Osteocyte (in vitro differentiated cells): ENCODE measurements at places on chromosomes 3 and 15. TPM values are rescaled to one million over a fixed set of nuclear protein-coding genes. Genes with fewer than 3 reads are reported as not detected.

- no peak overlapping the region for H3K4me3 ChIP-seq
- no peak overlapping the region for H3K27ac ChIP-seq
- peaks cover 13% of the 10 kb centered on the region for H3K27me3 ChIP-seq
- DNase-seq: peak; percentile 40
These were observed 6.3 kb downstream of the ADAMTS17 start for GRCh38 chr15:100335335-100335999.

DNA sequence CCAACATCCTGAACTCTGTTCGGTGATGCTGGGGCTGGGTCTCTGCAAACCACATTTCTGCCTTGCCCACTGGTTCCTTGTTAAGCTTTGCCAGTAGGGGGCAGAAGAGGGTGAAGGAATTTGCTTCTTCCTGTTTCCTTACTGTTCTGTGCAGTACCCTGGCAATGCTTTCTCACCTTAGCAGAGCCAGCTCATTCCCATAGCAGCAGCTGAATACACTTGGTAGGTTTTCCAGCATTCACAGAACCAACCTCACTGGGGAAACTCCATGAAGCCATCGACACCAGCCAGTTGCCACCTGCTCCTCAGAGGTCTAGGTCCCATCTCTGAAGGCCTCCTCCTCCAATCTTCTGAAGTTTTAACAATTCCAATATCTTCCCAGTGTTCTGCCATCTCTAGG lies 308.4 kb downstream of the PDCD6IP start:
- H3K27me3 ChIP-seq: no peaks in the 10 kb centered on the region
- no peak overlapping the region for H3K4me3 ChIP-seq
- no peak for DNase-seq
- no peaks in the 10 kb centered on the region for H3K4me1 ChIP-seq
- H3K36me3 ChIP-seq: no peaks in the 10 kb centered on the region
- no peak overlapping the region for H3K27ac ChIP-seq

DNA sequence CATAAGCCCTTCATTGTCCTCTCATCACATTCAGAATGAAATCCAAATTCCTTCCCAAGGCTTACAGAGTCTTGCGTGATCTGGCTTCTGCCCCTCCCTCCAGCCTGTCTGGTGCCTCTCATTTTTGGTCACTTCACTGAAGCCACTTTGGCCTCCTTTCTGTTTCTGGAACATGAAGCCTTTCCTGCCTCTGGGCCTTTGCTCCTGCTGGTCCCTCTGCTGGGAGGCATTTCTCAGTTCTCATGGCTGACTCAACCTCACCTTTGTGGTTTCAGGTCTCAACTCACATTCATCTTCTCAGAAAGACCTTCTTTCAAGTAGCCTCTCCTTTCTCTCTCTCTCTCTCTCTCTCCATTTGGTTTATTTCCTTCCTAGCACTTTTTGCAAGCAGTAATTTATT lies 43.9 kb upstream of the BHLHE40 start:
- no peak overlapping the region for H3K27ac ChIP-seq
- H3K27me3 ChIP-seq: no peaks in the 10 kb centered on the region
- H3K4me3 ChIP-seq: no peak overlapping the region

DNA sequence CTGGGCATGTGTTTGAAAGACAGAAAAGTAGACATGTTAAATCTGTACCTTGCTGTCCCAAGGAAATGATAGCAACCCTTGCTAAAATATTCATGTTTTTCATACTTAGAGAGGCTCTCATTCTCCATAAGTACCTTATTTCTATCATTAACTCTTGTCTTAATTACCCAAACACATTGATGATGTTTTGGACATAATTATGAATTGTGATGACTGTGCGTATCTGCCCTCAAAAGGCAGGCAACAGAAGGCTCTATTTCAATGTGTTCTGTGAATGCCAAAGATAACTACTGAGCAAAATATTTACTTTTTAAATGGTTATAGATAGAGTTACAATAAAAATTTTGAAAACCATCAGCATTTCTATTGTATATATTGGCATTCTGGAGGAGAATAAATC lies 1263.8 kb downstream of the ZPLD1 start:
- no peak overlapping the region for H3K4me3 ChIP-seq
- H3K36me3 ChIP-seq: no peaks in the 10 kb centered on the region
- H3K27me3 ChIP-seq: peaks cover 2% of the 10 kb centered on the region

DNA sequence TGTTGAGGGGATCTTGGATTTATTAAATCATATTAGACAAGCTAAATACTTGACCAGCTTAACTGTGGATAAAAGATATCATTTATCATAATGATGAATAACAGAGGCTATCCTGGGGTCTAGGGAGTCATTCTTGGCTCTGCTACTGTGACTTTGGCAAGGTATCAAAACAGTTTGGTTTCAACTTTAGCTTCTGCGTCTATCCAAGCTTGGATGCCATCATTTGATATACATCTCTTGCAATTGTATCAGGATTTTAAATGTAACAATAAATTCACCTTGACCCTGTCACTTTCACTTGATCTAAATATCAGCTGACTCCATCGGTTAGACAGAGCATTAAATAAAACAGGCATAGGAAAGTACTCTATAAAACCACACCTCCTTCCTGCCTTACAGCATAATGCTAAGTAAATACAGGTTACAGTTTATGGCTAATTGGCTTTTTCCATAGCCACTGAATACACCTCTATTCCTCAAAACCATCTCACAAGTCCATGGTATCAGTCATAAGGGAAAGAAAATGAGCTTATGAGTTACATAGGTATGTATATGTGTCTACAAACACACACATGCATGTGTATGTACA lies 262.9 kb downstream of the CTNNB1 start:
- H3K27me3 ChIP-seq: no peaks in the 10 kb centered on the region
- no peak for DNase-seq
- H3K27ac ChIP-seq: no peak overlapping the region

Gene SRGAP3
- total RNA-seq: 1.5 and 2.6 TPM in 2 replicates
